Central memory CD4-positive, alpha-beta T cell (primary cell): ENCODE measurements at places on chromosomes 7 and 10.

GRCh38 chr10:70552586-70552985 lies 50.0 kb downstream of the PRF1 start:
- no peak for DNase-seq

DNA sequence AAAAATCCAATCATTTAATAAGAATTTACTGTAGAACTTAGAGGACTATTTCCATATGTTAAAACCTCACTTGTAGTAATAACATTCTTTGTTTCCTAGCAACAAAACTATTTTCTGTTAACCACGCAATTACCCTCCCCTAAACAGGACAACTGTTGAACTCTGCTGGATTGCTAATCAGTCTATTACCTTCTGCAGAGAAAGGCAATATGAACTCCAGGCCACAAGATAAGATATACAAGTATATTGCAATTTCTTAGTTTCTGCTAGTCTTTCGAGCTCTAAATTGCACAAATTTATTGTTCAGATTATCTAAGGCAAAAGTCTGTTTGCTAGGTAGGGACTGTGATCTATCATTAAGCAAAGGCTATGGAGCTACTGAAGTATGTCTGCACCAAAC lies 920.1 kb upstream of the LRRN3 start:
- no peak for DNase-seq

DNA sequence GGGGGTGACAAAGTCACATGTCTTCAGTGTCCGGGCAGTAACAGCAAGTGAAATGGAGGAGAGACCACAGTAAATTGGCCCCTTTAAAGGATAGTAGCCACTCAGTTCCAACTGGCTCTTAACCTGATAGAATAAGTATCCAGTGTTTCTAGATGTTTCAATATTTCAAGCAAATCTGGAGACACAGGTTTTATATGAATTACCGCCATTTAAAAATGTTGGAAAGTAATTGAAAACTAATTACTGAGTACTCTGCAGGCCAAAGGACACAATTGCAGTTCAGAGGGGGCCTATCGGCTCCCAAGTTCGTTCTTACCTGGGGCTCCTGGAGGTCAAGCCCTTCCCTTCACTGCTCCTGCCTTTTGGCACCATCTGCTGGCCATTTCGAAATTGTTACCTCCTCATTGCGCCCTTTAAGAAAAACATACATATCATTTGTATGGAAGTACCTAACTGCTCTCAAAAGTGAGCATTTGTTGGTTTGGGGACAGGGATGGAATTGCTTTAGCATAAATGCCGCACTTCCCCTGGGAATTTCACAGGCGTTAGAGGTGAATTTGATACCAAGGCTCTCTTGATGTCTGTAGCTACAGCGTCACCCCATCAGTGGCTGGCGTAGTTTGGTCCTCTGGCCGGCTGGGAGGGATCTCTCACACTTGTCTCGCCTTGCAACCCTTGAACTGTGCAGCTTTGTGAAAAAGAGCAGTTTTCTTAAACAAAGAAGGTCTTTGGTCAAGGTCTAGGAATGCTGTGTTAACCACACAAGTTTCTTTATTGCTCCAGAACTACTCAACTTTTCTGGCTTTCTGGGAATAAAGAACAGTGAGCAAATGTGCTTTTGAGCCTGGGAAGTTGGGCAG lies 220.0 kb downstream of the ARHGAP21 start:
- peak; percentile 3 for DNase-seq

GRCh38 chr10:82171899-82172298 lies 296.9 kb downstream of the NRG3 start:
- DNase-seq, result no peak

DNA sequence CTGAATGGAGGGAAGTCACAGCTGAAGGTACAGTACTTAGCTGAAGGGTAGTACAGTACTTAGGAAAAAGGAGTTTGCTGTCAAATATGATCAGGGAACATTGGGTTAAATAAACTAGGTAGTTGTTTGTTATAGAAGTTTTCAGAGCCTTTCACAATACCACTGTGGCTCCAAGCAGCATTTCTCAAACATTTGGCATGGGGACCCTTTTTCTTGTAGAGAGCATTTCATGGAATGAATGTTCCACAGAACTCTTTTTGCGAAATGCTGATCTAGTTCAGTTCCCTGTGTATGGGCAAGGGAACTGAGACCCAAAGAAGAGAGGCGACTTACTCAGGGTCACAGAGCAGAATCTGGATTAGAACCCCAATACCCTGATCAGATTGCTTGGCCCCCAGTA lies 31.5 kb upstream of the DDX50 start:
- DNase-seq, result no peak

- DNase-seq, result no peak
These were observed 160.6 kb downstream of the ADARB2 start for GRCh38 chr10:1576467-1577372.

- DNase-seq, result peak; percentile 44
These were observed 444.7 kb downstream of the DGKB start for GRCh38 chr7:14457568-14458453.

GRCh38 chr10:7788639-7789286 lies 786 bp downstream of the ATP5F1C start:
- no peak for DNase-seq
